ENCODE measurements at places on chromosomes 12 and 14.

DNA sequence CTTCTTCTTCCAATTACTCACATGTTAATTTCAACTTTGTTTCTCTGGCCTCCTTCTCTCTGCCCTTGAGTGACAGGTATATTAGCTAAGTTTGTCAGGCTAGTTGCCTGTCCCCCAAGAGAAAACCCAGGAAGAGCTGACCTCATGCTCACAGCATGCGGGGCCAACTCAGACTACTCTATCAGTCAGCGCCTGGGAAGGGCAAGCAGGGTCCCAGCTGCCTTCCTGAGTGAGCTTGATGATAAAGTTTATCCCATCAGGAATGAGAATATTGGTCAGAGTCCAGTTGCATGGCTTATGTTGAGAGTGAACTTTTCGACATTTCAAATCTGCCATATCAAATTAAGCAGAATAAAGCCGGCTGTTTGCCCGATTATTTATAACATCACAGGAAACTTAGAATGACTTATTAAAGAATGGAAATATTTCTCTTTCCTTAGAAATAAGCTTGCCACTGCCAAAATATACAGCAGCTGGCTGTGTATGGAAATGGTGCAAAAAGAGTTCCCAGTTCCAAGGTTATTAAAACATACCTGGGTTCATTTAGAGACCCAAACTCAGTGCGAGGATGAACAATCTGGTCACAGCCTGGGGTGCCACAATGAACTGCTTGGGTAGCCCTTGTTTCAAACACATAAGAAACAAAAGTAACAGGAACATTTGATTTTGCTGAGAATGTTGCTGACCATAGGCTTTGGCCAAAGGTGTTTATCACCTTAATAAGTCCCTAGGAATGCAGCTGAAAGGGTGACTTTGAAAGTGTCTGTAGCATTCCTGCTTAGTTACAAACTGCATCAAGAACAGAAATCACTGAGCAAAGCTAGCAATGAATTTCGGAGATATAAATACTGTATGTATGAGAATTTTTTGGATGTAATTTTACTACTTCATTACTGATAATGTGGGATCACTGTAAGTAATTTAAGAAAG, 1553.8 kb upstream of the FLRT2 start:
- DNase-seq: no peak

GRCh38 chr14:94009767-94010166, 12.7 kb downstream of the CCDC197 start:
- DNase-seq: no peak

- DNase-seq: no peak
These were observed 17.8 kb downstream of the PAPOLA start for GRCh38 chr14:96519970-96520369.

GRCh38 chr14:33871394-33871793, 79.5 kb downstream of the EGLN3 start:
- DNase-seq: no peak

DNA sequence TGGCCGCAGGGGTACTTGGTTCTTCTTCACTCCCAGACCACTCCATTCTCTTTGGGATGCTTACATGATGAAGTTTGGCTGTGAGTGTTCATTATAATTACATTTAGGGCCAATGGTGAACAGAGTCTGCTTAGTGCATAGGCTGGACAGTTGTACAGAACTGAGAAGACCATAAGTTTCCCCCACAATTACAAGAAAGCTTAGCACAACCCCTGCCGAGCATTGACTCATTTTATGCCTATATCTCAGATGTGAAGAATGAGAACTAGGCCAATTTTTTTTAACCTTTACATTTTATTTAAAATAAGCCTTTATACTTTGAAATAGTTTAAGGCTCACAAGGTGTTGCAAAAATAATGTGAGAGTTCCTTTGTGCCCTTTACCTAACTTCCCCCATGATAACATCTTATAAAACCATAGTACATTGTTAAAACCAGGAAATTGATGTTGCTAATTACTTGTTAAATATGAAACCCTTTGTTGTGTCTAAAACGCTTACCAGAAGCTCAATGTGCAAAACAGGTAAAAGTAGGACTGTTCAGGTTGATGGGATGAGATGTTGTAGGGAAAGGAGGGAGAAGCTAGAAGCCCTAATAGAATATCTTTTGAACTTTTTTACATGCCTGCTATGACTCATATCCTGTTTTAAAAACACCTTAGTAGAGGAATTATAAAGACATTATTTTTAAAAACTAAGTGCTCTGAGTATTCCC, 47.2 kb downstream of the ALDH1L2 start:
- DNase-seq: no peak
